ENCODE measurements at places on chromosomes 3 and 15. TPM values are rescaled to one million over a fixed set of nuclear protein-coding genes. Genes with fewer than 3 reads are reported as not detected.

DNA sequence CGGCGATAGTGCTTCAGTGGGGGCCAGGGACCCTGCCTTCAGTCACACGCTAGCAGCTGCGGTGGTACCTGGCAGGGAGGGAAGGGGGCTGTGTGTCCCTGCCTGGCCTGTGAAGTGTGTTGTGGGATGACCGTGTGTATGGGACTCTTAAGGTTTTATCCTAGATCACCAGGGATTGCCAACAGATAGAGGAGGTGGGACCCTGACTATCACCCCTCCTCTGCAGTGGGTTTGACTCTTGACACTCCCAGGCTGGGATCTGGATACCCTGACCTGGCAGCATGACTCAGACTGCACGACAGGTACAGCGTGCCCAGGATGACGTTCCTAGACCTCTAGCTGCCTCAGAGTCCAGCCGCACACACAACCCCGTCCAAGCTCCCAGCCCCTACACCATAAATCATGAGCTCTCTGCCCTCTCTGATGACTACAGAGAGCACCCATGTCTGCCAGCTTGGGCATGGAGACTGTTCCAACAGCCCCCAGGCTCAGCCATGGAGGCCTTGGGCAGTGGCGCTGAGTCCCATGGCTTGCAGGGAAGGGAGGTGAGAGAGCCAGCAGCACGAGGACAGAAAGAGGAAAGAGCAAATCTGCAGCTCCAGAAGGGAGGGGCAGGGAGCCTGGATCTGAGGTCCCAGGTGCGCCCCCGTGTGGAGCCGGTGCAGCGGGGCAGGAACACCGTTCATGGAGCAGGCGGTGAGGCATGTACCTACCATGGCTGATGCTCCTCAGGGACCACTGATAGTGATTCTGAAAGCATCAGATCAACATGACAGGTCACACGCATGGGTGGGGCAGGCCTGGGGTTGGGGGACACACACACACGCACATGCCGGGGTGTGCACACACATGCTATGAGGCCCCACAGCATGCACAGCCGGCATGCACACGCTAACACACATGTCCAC, 71.0 kb downstream of the ADAMTS7 start:
- peak; percentile 79 for DNase-seq

DNA sequence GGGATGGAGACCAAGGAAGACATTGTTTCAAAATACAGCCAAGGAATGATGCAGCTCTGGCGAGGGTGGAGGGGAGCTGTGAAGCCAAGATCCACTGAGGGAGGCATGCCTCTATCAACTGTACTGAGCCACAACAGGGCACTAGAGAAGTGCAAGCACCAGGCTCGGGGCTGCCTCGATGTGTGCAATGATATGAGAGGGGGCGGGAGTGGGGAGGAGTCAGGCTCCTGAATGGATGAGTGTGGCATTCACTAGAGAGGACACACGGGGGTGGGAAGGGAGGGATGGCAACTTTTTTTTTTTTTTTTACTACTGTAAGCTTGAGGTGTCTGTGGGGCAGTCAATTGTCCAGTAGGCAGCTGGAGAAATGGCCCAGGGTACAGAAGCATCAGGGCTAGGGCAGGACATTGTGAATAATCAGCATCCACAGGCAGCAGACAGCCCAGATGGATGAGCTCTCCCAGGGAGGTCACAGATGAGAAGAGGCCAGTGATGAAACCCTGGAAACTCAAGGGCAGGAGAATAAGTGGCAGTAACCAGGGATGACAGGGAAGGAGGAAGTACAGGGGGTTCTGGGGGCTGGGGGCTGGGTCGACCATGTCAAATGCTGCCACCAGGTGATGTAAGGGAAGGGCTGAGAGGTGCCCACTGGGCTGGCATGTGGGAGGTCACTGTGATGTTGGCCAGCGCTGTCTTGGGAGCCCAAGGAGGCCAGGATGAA, 5.9 kb downstream of the STOML1 start:
- no peak for DNase-seq

IMPG2 gene
- 0.08 TPM for total RNA-seq

DNA sequence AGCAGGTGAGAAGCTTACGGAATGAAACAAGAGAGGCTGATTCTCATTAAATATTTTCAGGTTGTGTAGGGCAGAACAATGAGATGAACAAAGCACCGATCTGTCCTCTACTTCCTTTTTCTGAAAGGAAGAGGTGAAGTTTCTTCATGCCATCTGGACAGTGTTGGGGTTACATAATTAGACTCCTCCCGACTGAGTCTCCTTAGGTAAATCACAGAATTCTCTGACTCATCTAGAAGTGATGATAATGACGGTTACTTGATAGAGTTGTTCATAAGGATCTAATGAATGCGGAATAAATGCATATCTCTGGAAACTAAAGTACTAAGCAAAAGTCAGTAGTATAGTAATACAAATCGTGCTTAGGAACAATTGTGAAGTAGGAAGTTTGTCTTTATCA, 21.2 kb downstream of the CRTC3 start:
- DNase-seq, result no peak

- DNase-seq, result peak; percentile 21
Measured at GRCh38 chr3:188734395-188734794, 437.4 kb upstream of the TPRG1 start.

GRCh38 chr15:25862472-25863110, 536 bp downstream of the ATP10A start:
- no peak for DNase-seq

DNA sequence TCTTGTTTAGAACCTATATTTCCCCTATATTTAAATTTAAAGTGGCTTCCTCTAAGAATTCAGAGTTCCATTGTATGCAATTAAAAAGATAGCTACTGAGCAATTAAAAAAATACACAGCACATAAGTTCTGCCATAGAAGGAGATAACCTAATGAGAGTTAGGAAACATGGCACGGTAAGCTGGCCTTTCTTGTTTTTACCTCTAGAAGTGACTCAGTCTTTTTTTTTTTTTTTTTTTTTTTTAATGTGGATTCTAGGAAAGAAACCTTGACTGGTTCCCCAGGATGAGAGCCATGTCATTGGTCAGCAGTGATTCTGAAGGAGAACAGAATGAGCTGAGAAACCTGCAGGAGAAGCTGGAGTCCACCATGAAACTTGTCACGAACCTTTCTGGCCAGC, 142.7 kb upstream of the BHLHE40 start:
- no peak for DNase-seq
